ENCODE measurements at places on chromosomes 2 and 18. TPM values are rescaled to one million over a fixed set of nuclear protein-coding genes. Genes with fewer than 3 reads are reported as not detected.

Gene ZSWIM2
- not detected for total RNA-seq

Gene TTLL4
- total RNA-seq, result 31.6 TPM

Gene EPG5
- 26.6 TPM for total RNA-seq

Gene TBR1
- not detected for total RNA-seq

Gene TGFBRAP1
- 21.4 TPM for total RNA-seq

Gene DSG1
- total RNA-seq, result not detected
